Natural killer cell (primary cell): ENCODE measurements at places on chromosomes 6 and 20.

DNA sequence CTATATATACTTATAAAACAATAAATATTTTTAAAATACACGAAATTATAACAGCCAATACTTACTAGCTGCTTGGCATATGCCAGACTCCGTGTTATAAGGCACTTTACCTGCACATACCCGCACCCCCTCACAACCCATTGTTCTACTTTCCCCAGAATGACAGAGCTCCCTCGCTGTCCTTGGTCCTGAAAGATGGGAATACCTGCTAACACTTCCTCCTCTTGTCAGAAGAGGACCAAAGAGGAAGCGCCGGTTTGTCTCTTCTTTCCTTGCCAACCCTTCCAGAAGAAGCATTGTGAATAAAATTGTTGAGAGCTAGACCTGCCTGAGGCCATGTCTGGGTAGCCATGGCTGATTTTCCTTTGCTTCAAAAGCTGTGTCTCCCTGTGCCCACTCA is 149.3 kb downstream of the PTPRT start:
- DNase-seq = no peak

DNA sequence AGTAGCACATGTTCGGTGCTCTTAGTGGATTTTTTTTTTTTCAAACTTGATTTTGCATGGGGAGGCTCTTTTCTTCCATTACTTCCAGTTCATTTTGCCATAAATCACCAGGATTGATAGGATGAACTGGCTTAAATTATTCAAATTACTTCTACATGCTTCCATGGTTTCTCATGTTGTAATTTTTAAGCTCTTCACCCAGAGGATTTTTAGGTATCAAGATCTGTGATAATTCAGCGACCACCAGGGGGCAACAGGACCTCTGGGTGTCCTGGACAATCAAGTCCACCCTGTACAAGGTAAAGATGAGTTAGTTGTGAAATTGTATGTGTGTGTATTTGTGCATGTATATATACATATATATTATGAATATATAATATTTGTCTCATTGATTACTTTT is 4.2 kb upstream of the EPHA7 start:
- no peak for DNase-seq

GRCh38 chr20:12255461-12255970 is 337.8 kb downstream of the BTBD3 start:
- no peak for DNase-seq

GRCh38 chr6:154621686-154622085 is 111.2 kb upstream of the CNKSR3 start:
- DNase-seq = no peak

- DNase-seq = no peak
Observed at GRCh38 chr6:25951296-25952032, 11.1 kb upstream of the TRIM38 start.

- no peak for DNase-seq
Observed at GRCh38 chr6:129621252-129621651, 88.7 kb downstream of the ARHGAP18 start.

- no peak for DNase-seq
Observed at GRCh38 chr6:161303628-161304340, 29.9 kb upstream of the AGPAT4 start.

DNA sequence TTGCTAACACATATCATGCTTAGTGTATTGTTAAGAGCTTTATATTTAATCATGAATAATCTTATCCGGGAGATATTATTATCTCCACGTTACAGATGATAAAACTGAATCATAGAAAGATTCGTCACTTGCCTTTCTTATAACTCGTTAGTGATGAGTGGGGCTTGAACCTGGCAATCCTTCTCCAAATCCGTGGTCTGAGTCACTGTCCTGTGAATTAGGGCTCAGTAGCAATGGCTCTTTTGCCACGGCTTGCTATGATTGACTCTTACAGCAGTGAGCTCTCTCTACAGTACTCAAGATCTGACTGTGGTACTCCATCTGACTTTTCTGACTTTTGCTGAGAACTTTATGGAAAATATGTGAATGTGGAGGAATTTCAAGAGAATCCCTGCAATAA is 246.9 kb downstream of the PACRG start:
- no peak for DNase-seq
